Regular cardiac myocyte (primary cell): ENCODE measurements at places on chromosomes 2 and 18. TPM values are rescaled to one million over a fixed set of nuclear protein-coding genes. Genes with fewer than 3 reads are reported as not detected.

The KRTCAP3 gene
- total RNA-seq = not detected in 2 replicates

The DYSF gene
- total RNA-seq = 5.6 and 12.7 TPM in 2 replicates

The ACTR1B gene
- 66.1 and 66.5 TPM in 2 replicates for total RNA-seq

The ANO7 gene
- total RNA-seq = 0.38 and 0.85 TPM in 2 replicates

The ACAA2 gene
- 40.6 and 42.4 TPM in 2 replicates for total RNA-seq

The HOXD10 gene
- total RNA-seq = under 0.01 and 0.19 TPM in 2 replicates

The DOK6 gene
- 0.77 and 3.7 TPM in 2 replicates for total RNA-seq

The CIDEA gene
- total RNA-seq = 0.58 TPM in 1 of 2 replicates, not detected in the other

The CCDC141 gene
- total RNA-seq = 0.19 and 0.56 TPM in 2 replicates

The COLEC11 gene
- 1.2 and 6.2 TPM in 2 replicates for total RNA-seq

The GRB14 gene
- total RNA-seq = 6.2 and 12.8 TPM in 2 replicates

The BMP10 gene
- not detected in 2 replicates for total RNA-seq

The FSHR gene
- total RNA-seq = not detected in 2 replicates

The ME2 gene
- total RNA-seq = 47.1 and 64.6 TPM in 2 replicates

The PSTPIP2 gene
- 7.3 and 10.0 TPM in 2 replicates for total RNA-seq

The PDCL3 gene
- total RNA-seq = 10.7 and 31.6 TPM in 2 replicates

The NEURL3 gene
- total RNA-seq = not detected in 2 replicates

The SERPINB13 gene
- total RNA-seq = not detected in 2 replicates

The SLC4A3 gene
- total RNA-seq = 0.96 and 4.2 TPM in 2 replicates

The KCNG2 gene
- total RNA-seq = 0.19 and 1.1 TPM in 2 replicates

The MAP3K19 gene
- not detected in 2 replicates for total RNA-seq

The CSRNP3 gene
- total RNA-seq = 1.2 and 3.9 TPM in 2 replicates

The LCT gene
- total RNA-seq = under 0.01 TPM in 1 of 2 replicates, not detected in the other

The FEV gene
- not detected in 2 replicates for total RNA-seq

The POTEJ gene
- total RNA-seq = not detected in 2 replicates

The METAP1D gene
- total RNA-seq = 5.4 and 6.2 TPM in 2 replicates

The RABL2A gene
- 3.6 and 10.1 TPM in 2 replicates for total RNA-seq

The CHRND gene
- not detected in 2 replicates for total RNA-seq

The SEMA4C gene
- total RNA-seq = 15.8 and 24.7 TPM in 2 replicates

The BOLL gene
- total RNA-seq = not detected in 2 replicates

The FAM168B gene
- 99.5 and 119 TPM in 2 replicates for total RNA-seq

The RAB27B gene
- 5.9 and 16.9 TPM in 2 replicates for total RNA-seq

The SLC66A3 gene
- total RNA-seq = 30.3 and 84.0 TPM in 2 replicates

The PKP4 gene
- 36.6 and 40.1 TPM in 2 replicates for total RNA-seq

The ACKR3 gene
- 0.58 and 5.4 TPM in 2 replicates for total RNA-seq

The MOGAT1 gene
- total RNA-seq = not detected in 2 replicates

The UGT1A8 gene
- not detected in 2 replicates for total RNA-seq

The ASIC4 gene
- total RNA-seq = 0.85 TPM in 1 of 2 replicates, not detected in the other

The KCNJ3 gene
- not detected in 2 replicates for total RNA-seq

The LANCL1 gene
- total RNA-seq = 52.5 and 58.9 TPM in 2 replicates

The RAMP1 gene
- total RNA-seq = 0.77 and 3.1 TPM in 2 replicates

The DYNAP gene
- not detected in 2 replicates for total RNA-seq

The DSG4 gene
- total RNA-seq = not detected in 2 replicates

The GKN2 gene
- not detected in 2 replicates for total RNA-seq

The MYO5B gene
- total RNA-seq = 0.28 and 0.38 TPM in 2 replicates

The TSPYL6 gene
- not detected in 2 replicates for total RNA-seq

The ARPC2 gene
- total RNA-seq = 299 and 544 TPM in 2 replicates

The SLC30A3 gene
- under 0.01 and 0.19 TPM in 2 replicates for total RNA-seq
